ENCODE measurements at places on chromosomes 12 and 14.

GRCh38 chr14:63134801-63135200 is 69.4 kb upstream of the RHOJ start:
- DNase-seq: peak; percentile 34

DNA sequence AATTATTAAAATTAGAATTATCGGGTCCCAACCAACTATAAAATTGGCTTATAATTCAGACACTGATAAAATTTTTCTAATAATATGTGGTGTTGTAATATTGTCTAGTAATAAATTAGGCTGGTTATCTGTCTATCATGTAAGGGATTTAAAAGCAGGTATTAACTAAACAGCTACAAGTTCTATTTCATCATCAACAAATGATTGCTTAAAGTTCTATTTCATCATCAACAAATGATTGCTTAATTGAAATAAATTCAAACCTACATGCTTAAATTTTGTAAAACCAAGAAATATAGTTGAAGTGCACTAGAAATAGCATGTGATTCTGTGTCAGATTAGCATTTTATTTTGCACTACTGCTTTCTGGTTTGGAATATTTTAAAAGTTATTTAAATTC is 34.1 kb downstream of the SLCO1A2 start:
- DNase-seq: no peak

GRCh38 chr12:71556875-71557274 is 106.8 kb downstream of the ZFC3H1 start:
- DNase-seq: peak; percentile 69

- peak; percentile 38 for DNase-seq
These were observed 1057.8 kb downstream of the FSCB start for GRCh38 chr14:43449291-43449690.

- DNase-seq: no peak
These were observed 341.8 kb downstream of the NRXN3 start for GRCh38 chr14:78512021-78512420.

DNA sequence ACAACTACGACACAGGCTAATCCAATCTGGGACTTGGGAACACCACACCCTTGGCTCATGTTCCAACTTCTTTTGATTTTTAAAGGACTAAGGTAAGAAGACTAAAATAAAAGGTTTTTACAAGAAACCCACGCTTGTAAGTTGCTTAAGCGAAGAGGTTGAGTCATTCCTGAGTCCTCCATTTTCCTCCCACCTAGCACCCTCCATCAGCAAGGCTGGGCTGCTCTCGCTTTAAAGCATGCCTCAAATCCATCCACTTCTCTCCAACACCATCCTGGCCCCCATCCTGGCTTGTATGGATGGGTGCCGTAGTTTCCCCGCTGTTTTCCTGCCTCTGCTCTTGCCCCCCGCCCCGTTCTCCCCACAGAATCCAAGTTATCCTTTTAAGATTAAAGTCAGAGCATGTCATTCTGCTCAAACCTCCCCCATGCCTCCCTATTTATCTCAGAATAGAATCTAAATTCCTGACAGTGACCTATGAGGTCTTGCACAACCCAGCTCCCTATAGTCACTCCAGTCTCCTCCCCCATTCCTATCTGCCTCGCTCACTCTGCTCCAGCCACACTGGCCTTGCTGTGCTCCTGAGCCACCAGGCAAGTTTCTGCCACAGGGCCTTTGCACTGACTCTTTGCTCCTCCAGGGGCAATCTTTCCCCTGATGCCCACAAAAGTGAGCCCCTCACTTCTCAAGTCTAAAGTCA is 34.5 kb downstream of the SCARB1 start:
- peak; percentile 82 for DNase-seq

- no peak for DNase-seq
These were observed 7.0 kb downstream of the SLC48A1 start for GRCh38 chr12:47779943-47780504.

- no peak for DNase-seq
These were observed 27.6 kb upstream of the P2RX4 start for GRCh38 chr12:121182222-121182893.

DNA sequence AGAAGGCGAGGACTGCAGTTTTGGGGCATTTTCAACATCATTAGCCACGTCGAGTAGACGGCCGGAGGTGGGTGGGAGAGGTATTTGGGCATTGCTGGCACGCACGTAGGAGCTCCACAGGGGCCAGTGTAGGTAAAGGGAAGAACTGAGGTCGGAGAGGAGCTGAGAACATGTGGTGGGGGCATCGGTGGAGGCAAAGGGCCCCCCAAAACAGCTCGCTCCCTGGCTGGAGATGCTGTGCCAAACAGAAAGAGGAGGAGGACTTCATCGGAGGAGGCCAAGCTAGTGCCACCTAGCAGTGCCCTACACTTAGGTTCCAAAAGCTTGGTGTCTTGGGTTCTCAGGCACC is 52.0 kb upstream of the PPP2R5C start:
- no peak for DNase-seq

- DNase-seq: no peak
These were observed 11.5 kb downstream of the LUM start for GRCh38 chr12:91099836-91100235.

DNA sequence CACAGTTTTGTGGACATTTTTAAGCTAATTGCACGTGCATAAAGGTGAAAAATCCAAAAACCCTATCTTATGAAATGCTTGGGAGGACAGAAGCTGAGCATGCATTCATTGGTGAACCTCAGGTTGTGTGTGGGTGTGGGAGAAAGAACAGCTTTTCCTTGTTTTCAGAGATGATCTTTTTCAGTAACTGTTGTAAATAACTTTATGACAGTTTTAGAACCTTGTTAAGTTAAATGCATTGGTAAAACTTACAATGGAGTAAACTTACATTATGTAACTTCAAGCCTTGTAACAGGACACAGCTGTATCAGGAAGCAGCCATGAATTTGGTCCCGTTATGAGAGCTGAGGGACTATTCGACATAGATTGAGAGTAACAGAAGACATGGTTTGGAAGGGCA is 587.4 kb downstream of the GALC start:
- DNase-seq: no peak

DNA sequence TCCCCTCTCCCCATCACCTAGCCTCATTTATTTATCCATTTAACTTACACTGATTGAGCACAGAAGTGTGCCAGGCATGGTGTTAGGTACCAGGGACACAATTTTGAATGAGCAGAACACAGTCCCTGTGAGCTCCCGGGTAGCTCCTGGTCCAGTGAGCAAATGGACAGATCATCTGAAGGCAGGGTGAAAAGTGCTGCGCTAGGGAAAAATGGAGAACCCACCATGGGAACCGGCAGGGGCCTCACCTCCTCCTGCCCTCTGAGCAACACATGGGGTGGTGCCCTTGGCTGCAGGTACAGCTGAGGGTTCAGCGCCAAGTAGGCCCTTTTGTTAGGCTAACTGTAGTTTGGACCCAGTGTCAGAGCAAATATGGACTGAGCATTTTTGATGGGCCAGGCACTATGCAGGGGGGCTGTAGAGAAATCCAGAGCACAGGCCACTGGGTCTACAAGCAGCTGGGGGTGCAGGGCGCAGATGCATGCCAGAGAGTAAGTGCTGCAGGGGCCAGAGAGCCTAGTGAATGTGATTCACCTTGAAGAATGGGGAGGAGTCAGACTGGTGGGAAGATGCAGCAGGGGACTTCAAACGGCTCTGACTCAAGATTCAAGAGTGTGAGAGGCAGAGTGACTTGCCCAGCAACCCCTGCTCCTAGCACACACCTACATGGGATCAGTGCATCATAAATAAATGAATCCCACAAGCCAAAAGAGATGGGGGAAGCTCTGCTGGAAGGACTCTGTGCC is 28.2 kb downstream of the LTBP2 start:
- peak; percentile 52 for DNase-seq

GRCh38 chr14:72739446-72740405 is 154.2 kb downstream of the DPF3 start:
- DNase-seq: no peak

DNA sequence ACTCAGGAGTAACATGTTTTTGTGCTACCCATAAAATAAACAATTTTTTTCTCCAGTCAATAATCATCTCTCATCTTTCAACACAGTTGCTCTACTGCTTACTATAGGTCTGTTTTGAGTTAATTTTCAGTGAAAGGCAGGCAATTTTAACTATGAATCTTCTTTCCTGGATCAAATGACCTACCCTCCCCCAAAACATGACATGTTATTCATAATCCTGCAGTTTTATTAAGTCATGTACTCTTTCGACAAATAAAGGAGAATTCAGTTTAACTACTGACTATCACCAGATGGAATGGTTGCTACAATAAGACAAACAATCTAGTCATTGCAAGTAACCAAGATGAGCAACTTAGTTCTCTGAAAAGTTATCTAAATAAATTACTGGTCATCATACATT is 106.0 kb upstream of the FAR2 start:
- DNase-seq: peak; percentile 13

DNA sequence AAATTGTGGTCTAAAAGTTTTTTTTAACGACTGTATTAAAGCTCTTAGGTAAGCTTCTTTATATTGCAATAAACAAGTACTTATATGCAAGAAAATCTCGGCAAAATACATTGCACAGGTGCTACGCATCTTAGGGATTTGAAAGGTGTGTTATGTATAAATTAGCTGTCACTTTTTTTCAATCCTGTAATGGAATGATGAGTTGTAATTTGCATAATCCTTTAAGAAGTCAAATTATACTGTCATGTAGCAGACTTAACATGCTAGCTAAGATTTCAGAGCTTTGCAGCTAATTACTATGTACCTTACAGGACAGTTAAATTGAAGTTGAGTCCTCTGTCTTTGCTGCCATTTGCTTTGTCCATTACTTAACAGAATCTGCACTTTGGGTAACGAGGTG is 117.5 kb downstream of the NPAS3 start:
- no peak for DNase-seq

- no peak for DNase-seq
These were observed 123.3 kb upstream of the MED13L start for GRCh38 chr12:116400636-116401372.

DNA sequence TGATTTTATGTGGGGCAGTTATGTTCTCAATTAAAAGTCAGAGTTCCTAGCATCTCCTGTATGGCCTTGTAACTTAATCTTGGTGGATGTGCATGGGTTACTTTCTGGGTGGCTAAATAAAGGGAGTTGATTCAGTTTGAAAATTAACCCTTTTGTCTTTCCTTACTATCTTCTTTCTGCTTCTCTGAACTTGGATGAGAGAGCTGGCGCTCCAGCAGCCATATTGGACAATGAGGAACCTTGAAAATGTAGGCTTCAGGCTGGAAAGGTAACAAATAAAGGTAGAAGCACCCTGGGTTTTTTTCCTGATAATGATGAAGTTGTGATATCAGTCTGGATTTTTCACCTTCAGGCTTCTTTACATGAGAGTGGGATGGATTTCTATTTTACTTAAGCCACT is 714.1 kb upstream of the TMEM132C start:
- DNase-seq: no peak

- no peak for DNase-seq
These were observed 38.8 kb downstream of the UBR7 start for GRCh38 chr14:93245764-93246420.

- no peak for DNase-seq
These were observed 1226.8 kb downstream of the SLC16A7 start for GRCh38 chr12:60822580-60822979.

GRCh38 chr14:93315575-93315974 is 17.3 kb downstream of the BTBD7 start:
- no peak for DNase-seq

GRCh38 chr14:30921305-30921704 is 46.9 kb downstream of the COCH start:
- peak; percentile 43 for DNase-seq

DNA sequence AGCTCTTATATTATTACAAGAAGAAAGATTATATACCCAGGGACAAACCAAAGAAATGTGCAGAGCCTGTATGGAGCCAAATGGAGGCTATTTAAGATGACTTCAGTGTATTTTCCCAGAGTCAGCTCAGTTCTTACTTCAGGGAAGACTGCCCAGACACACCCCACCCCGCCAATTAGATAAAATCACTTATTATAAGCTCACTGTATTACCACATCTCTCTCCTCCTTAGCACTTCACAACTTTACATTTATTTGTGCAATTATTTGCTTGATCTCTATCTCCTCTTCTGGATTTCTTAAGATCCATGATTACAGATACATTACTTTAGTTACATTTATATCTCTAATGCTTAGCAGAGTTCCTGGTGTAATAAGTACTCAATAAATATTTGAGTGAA is 24.7 kb upstream of the WDR89 start:
- DNase-seq: no peak

GRCh38 chr12:43728117-43728516 is 30.5 kb downstream of the PUS7L start:
- peak; percentile 30 for DNase-seq

- DNase-seq: peak; percentile 67
These were observed 37.9 kb downstream of the A2ML1 start for GRCh38 chr12:8860165-8860961.

- no peak for DNase-seq
These were observed 430 bp downstream of the SLC41A2 start for GRCh38 chr12:104957719-104958000.

GRCh38 chr12:110721570-110721969 is 21.1 kb downstream of the PPP1CC start:
- no peak for DNase-seq

- peak; percentile 35 for DNase-seq
These were observed 17.8 kb upstream of the MLEC start for GRCh38 chr12:120668868-120669840.

DNA sequence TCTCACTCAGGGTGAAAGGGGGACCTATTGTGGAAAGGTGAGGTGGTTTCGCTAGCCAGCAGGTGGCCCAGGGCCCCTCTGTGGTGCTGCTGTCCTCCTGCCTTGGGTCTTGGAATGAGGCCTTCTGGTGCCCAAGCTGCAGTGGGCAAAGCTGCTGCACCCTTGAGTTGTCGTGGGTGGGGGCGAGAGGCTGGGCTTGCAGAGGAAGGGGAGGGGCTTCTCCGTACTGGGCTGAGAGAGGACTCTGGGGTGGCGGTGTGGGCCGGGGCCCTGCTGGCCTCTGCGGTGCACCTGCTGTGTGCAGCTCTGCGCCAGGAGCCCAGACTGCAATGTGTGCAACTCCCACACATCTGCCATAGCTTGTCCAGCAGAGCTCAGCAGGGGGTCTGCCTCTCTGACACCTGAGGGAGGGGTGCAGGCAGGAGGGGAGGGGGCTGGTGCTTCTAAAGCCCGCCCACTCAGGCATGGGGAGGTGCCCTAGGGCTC is 145.8 kb downstream of the KIF26A start:
- DNase-seq: no peak

DNA sequence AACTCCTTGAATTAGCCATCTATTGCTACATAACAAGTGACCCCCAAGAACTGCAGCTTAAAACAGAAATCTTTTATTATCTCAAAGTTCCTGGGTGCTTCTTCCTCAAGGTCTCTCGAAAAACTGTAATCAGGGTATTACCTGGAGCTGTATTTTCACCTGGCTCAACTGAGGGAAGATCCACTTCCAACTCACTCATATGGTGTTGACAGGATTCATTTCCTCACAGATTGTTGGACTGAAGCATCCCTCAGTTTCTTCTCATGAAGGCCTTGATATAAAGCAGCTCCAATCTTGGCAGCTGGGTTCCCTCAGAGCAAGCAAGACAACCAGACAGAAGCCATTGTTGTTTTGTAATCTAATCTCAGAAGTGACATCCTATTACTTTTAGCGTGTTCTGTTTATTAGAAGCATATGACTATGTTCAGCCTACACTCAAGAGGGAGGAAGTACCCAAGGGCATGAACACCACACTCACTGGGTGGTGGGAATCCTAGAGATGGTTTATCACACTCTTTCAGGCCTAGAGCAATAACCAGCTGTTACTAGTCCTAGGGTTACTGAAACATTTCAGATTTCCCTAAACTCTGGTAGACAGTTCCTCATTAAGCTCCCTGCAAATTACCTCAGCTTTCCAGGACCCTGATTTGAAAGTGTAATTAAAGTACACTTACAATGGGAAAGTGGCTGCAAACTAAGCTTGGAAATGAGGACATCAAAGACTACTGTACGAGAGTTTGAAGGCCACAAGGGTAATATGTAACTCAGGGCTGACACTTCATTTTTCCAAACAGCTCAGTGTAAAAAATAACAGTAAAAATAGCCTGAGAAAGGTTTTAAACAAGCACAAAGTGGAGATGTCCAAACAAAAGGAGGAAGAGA is 222.2 kb downstream of the SEC23A start:
- peak; percentile 44 for DNase-seq
